ENCODE measurements at places on chromosomes 6 and 20. TPM values are rescaled to one million over a fixed set of nuclear protein-coding genes. Genes with fewer than 3 reads are reported as not detected.
A peak's percentile ranks its signal among the peaks of the same experiment; 100 is the strongest.

GRCh38 chr20:34736106-34736735 lies 32.1 kb downstream of the TP53INP2 start:
- DNase-seq = no peak

DNA sequence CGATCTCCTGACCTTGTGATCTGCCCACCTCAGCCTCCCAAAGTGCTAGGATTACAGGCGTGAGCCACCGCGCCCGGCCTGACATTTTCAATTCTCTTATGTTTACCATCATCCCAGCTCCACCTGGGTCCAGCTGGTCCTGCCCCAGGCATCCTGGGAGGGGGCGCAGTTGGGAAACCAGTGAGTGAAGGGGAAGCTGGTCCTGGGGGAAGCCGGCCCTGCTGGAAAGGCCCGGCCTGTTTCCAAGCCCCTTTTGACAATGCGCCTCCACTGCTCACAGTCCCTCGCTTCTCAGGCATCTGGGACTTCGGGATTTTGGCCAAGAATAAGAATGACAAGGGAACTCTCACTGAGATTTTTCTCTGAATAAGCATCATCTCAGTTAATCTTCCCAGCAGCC lies 14.2 kb downstream of the SLC13A3 start:
- DNase-seq = no peak

DNA sequence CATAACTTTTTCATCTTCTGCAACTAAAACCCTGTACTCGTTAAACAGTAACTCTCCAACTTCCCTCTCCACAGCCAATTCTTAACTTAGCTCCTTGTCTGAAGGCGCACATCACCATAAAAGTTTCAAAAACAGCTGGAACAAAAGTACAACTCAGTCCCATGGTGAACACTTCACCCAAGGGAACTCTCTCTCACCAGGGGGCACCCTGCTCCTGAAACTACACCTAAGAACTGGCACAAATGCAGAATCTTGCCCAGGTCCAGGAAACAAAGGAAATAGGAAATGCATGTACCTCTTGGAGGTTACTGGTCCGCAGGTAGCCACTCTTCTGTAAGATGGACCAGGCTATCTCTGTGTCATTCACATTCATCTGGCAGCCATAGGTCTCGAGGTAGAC lies 6.6 kb downstream of the CDK5RAP1 start:
- no peak for DNase-seq

PI3 gene
- not detected for total RNA-seq

GRCh38 chr6:167952512-167952859 lies 45.0 kb upstream of the KIF25 start:
- no peak for DNase-seq

DNA sequence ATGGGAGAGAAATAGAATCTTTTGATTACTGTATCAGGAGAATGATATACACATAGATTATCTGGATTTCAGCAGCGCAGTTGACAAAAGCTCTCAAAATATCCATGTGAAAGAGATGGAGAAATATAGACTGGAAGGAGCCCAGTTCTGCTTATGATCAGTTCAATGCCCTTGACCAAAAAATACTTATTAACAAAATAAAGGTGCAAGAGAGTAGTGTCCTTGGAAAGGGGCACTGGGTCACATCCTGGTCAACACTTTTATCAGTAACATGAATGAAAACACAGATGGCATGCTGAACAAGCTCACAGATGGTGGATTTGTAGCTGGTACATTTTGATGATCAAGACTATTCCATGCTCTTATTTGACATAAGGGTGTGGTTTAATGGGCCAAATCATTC lies 63.9 kb upstream of the PLEKHG1 start:
- no peak for DNase-seq

- peak; percentile 74 for DNase-seq
These were observed 2.8 kb upstream of the GINM1 start for GRCh38 chr6:149563203-149563927.

DNA sequence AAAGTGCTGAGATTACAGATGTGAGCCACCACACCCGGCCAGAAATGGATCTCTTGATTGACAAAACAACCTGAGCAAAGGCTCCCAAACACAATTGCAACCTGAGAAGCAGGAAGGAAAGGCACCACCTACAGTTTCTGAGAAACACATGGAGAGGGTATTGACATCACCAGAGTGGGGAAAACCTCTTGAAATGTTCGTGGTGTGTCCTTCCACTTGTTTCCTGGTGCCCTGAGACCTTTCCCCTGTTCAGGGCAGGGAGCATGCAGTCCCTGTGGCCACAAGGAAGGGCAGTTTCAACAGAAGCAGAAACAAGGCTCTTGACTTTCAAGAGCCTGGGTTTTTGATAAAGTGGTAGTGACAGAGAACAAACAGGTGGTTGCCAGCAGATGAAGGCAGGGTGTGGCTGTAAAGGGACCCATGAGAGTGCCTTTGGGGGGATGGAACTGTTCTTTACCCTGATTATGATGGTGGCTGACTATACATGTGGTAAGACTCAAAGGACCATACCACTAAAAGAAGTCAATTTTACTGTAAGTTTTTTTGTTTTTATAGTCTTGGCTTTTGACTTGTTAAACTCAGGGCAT lies 3.2 kb upstream of the BPIFA1 start:
- no peak for DNase-seq

TFAP2B gene
- total RNA-seq = not detected

DNA sequence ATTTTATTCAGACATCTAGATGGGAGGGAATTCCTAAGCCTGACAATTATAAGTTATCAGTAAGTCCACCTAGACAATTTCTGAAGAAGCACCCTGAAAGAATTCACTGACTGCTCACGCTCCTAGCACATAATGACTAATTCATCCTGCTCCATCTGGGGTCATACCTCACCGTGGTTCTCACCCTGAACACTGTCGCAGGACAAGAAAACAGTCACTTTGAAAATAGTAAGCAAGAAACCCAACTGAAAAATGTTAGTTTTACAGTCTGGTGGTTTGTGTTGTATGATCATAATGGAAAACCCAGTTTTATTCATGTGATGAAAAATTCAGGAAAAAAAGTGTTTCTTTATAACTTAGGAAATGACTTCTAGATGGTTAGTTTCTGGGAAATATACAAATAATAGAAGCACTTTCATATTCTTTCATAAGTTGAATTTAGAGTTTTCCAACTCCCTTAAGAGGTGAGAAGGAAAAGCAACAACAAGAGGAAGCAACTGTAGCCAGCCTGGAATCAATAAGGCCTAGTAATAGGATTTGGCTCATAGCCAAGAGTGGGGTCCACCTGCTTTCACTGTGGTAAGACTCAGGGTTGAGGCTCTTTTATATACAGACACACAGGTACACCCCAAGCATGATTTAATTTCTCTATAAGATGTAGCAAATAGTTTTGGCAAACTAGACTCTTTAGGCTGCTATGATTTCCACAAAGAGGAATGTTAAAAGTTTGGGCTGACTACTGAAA lies 94.1 kb downstream of the HIVEP2 start:
- DNase-seq = peak; percentile 68

DNA sequence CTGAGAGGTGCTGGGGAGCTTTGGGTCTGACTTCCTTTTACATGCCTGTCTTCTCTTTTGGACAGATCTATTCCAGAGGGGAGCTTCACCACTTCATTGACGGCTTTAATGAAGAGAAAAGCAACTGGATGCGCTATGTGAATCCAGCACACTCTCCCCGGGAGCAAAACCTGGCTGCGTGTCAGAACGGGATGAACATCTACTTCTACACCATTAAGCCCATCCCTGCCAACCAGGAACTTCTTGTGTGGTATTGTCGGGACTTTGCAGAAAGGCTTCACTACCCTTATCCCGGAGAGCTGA lies 13.1 kb downstream of the PRDM1 start:
- DNase-seq = no peak

MYLK4 gene
- total RNA-seq = 0.26 TPM

DNA sequence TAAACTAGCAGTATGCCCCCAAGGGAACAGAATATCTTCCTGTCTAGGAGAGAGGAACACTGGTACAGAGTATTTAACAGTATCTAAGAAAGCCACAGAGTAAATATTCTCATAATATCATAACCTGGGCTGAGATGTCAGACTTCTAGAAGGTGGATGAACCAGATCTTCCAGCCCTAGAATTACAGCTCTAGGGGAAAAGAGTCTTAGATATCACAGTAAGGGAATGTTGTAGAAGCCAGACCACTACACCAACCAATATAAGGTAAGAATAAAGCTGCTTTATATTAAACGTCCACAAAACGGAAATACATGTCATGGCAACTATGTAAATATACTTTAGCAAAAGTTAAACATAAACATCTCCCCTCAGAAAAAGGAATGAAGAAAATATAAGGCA lies 12.4 kb downstream of the SERINC1 start:
- peak; percentile 5 for DNase-seq

KIAA0408 gene
- total RNA-seq = 5.0 TPM

MAP1LC3A gene
- total RNA-seq = 44.2 TPM

DNA sequence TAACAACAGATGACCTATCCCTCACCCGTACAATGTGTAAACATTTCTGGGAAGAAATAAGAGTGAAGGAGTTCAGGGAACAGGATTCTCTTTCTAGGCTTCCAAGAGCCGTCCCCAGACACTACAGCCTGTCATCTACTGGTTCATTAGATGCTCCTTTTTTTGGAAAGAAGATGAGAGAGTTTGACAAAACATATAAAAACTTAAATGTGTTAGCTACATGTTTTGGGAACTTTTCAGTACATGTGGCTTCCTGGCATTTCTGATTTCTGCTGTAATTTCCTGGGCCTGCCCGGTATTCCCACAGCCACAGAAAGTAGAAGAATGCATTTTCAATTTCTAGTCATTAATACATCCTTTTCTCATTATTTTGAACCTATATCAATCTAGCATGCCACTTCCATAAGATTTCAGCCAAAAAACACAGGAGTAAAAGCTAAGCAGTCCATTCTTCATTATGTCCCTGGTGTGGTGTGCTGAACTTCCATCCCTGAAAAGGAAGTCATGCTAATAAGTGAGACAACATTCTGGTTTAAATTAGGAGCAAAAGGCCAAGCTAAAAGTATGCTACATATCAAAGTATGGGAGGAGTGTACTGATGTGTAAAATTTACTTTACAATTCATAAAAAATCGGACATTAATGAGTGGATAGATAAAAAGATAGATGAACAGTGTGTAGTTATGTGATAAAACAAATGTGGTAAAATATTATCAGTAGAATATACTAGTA lies 198.2 kb downstream of the WDR27 start:
- DNase-seq = no peak

SLC17A2 gene
- not detected for total RNA-seq

- no peak for DNase-seq
These were observed 183.8 kb downstream of the PTPRK start for GRCh38 chr6:128336436-128337095.

DNA sequence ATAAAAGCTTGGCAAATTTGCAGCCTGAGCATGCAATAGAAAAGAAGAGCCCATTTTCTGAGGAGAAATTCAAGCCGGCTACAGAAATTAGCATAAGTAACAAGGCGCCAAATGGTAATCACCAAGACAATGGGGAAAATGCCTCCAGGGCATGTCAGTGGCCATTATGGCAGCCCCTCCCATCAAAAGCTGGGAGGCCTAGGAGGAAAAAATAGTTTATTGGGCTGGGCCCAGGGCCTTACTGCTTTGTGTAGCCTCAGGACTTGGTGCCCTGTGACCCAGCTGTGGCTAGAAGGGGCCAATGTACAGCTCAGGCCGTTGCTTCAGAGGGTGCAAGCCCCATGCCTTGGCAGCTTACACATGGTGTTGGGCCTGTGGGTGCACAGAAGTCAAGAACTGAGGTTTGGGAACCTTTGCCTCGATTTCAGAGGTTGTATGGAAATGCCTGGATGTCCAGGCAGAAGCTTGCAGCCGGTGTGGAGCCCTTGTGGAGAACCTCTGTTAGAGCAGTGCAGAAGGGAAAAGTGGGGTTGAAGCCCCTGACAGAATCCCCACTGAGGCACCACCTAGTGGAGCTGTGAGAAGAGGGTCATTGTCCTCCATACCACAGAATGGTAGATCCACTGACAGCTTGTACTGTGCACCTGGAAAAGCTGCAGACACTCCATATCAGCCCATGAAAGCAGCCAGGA lies 328.5 kb upstream of the MAP3K7 start:
- DNase-seq = no peak

GRCh38 chr6:53912661-53913060 lies 117.9 kb downstream of the LRRC1 start:
- DNase-seq = no peak

GRCh38 chr6:5563086-5563485 lies 301.8 kb downstream of the FARS2 start:
- DNase-seq = no peak

DNA sequence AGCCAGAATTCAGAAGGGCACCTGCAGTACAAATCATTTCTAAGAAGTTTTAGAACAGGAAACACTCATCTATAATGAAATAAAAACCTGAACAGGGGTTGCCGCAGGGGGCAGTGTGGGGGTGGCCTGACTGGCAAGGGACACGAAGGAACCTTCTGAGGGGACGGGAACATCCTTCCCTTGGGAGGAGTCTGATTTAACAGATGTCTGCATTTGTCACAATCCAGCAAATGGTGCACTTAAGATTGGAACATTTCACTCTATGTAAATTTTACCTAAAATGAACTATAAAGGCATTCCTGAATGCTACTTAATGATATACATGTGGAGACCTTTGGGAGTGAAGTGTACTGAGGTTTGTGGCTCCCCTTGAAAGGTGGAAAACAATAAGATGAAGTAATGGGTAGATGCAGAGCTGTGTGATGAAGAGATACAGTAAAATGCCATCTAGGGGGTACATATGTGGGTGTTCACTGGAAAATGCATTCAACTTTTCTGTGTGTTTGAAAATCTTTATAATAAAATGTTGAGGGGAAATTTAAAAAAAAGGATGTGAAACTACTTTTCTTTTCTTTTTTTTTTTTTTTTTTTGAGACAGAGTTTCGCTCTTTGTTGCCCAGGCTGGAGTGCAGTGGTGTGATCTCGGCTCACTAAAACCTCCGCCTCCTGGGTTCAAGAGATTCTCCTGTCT lies 89.5 kb downstream of the SNX5 start:
- DNase-seq = no peak

LKAAEAR1 gene
- total RNA-seq = 1.7 TPM

ARHGAP18 gene
- 96.8 TPM for total RNA-seq

DNA sequence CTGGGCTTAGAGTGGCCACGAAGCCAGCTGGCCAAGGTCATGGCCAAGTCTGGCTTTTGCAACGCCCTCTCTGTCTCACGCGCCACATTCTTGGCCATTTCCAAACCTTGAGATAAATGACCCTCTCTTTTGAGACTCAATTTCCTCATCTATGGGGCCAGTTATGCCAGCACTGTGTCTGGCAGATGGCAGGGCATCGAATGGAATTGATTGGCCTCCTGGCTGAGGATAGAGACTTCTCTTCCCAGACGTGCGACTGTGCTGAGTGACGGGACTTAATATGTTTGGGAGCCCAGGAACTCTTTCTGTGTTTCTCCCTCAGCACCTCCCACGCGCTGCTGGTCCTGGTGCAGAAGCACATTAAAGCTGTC lies 7.6 kb downstream of the BPIFB2 start:
- no peak for DNase-seq

PMEPA1 gene
- 2.8 TPM for total RNA-seq

DNA sequence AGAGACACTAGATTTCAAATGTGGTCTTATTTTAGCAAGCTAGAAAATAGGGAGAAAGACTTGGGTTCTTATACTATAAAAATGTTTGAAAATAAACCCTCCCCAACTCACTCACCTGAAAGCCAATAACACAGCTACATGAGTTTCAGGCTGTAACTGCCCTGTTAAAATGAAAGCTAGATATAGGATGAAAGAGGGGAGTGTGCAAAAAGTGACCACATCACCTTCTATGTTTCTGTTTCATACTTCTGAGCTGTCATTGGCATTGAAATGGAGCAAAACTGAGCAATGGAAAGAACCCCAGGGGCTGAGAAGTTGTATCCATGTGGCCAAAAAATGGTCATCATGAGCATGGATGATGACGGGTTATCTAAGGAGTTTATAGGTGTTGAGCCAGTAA lies 148.1 kb upstream of the TENT5A start:
- DNase-seq = no peak

All from LHCN-M2 (cell line).